ENCODE measurements at places on chromosomes 6 and 20. TPM values are rescaled to one million over a fixed set of nuclear protein-coding genes. Genes with fewer than 3 reads are reported as not detected.

DNA sequence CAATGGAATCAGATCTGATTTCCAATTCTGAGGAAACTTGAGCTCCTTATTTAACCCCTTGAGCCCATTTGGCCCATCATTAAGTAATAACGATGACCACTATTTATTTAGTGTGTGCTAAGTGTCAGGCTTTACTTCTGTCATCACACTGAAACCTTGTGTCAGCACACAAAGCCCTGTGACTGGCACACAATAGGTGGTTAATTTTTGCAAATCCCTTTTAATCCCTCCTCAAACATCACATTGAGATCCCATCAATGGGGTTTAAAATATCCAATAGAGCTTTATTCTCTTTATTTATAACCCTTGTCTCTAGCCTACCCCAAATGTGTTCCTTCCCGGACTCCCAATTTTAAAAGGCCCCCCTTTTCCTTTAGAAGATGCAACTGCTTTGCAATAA lies 656.8 kb upstream of the CHD6 start:
- DNase-seq: no peak

GRCh38 chr6:29734046-29735018 lies 11.1 kb downstream of the HLA-F start:
- no peak for DNase-seq

- DNase-seq: no peak
Measured at GRCh38 chr6:13913226-13914001, 11.3 kb upstream of the RNF182 start.

DNA sequence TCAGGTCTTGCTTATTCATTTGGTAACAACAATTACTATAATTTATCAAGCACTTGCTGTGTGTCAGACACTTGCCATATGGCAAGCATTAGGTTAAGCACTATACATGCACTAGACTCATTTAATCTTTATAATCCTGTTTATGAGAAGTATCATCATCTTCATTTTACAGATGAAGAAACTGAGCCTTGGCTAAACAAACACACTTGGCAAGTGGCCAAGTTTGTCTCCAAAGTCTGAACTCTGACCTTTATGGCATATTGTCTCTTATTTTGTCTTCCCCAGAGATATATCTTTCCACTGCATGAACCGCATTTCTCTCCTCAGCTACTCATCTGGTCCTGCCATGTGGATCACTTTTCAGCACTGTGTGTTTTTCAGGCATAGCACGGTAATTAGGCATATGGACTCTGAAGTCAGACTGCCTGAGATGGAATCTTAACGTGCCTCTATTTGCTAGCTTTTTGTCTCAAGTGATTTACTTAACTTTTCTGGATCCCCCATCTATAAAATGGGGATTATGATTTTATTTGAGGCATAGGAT lies 4.7 kb downstream of the ADGRF5 start:
- no peak for DNase-seq

LYRM2 gene
- 36.2 TPM for total RNA-seq

AKAP12 gene
- total RNA-seq: 25.2 TPM

Measured in left colon (tissue), 2 donors.